ENCODE measurements at places on chromosomes 13 and 19.

- DNase-seq = no peak
Observed at GRCh38 chr19:32316034-32316433, 29.4 kb upstream of the ZNF507 start.

- no peak for DNase-seq
Observed at GRCh38 chr13:95516021-95516420, 36.5 kb upstream of the CLDN10 start.

DNA sequence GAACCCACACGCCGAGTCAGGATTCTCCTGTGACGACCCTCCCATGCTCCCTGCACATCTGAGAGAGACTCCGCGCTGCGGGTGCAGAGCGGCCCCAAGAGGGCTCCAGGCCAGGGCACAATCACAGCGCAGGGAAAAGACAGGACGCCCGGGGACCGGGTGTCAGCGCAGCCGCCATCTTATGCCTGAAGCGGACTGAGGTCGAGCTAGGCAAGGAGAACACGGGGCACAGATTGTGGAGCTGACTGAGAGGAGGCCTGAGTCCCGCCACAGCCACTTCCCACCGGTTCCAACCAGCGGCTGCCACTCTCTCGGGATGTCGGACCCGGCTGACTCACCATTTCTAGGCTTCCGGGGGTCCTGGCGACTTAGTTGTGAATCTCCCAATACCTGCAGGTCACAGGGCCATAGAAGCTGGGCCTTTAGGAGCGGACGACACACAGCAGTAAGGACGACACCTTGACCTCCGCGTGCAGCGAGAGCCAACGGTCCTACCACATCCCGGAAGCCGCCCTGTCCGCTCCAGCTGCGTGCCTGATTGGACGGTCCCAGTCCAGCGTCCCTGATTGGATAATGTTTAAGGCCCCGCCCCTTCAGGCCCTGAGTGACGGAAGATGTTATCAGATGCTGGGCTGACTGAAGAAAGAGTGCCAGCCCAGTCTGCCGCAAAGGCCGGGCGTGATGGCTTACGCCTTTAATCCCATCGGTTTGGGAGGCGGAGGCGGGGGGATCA is at the start of gene ZNF728:
Gene ZNF728, minus strand, starts transcription at position 487 of the 733 bp plus-strand sequence. Its CDS starts 146 bp downstream, at position 341.
- DNase-seq = no peak

DNA sequence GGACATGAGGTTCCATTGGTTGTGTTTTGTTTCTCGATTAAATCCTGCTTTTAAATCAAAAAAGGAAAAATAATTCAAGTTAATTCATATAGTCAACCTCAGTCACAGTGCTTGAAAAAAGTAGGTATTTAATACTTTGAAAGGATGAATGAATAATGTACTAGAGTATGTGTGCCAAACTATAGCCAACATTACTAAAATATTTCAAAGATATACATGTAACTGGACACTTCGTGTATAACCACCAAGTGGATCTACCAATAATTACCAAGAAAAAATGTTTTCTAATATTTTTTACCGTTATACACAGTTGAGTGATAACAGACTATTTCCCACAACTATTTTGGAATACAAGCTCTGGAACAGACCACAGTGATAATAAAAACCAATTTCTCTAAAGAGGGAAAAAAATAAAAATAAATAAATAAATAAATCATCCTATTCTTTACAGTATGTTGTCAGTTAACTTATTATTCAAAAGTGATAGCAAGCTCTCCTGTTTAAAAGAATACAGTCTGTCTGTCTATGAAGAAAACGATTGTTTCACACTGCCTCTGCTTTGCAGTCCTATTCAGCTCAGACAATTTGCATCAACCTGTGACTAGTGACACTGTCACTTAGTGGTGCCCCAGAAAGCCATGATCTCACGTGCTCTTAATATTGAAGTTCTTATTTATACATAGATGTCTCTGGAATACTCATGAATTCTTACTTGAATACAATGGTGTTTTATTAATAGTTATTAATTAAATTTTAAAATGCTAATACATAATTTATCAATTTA is 58.2 kb downstream of the UBL3 start:
- no peak for DNase-seq

- DNase-seq = no peak
Observed at GRCh38 chr13:61765181-61765742, 349.6 kb upstream of the PCDH20 start.

- no peak for DNase-seq
Observed at GRCh38 chr19:49196527-49197240, 39.1 kb downstream of the TRPM4 start.

DNA sequence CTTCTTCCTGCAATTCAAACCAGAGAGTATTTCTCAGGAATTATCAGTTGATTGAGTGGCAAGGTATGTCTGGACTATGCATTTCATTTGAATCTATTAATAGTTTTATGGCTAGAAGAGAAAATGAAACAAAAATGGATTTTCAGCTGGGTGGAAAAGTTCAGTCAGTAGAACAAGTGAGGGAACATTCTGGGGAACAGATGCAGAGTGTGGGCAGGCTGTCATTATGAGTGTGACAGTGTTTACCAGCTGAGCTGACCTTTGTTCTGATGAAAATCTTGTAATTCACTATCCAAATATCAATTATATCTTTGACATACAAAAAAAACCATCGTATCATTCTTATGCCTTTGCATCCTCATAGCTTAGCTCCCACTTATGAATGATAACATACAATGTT is 2.6 kb upstream of the CLC start:
- DNase-seq = no peak

- DNase-seq = no peak
Observed at GRCh38 chr13:30647824-30648521, 30.3 kb downstream of the USPL1 start.

DNA sequence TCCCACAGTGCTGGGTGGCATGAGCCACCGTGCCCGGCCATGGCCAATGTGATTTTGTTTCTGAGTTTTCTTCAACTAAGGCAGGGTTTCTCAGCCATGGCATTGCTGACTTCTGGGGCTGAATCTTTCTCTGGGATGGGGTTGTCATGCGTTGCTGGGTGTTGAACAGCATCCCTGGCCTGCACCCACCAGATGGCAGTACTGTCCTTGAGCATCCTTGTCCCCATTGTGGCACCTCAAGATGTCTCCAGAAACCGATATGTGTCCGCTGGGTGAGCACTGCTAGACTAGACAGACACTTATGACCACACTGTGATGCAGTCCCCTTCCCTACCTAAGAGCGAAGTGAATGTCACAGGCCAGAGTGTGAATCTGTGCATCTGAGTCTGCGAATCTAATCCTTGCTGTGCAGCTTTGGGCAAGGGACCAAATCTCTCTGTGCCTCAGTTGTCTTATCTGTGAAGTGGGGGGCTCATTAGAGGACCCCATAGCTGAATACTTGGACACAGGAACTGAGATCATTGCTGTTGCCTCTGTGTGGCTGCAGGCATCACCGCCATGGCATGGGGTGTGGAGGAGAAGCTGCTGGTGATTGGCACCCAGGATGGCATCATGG is 50.3 kb upstream of the SIN3B start:
- no peak for DNase-seq

GRCh38 chr13:28409648-28410047 is 85.3 kb downstream of the FLT1 start:
- peak; percentile 38 for DNase-seq

Measured in AG04449 (cell line).